Activated CD8-positive, alpha-beta memory T cell treated with anti-CD3 and anti-CD28 coated beads, Interleukin-2, amount 10 ng/mL, durations not matched to agents 7 days and 5 days (primary cell): ENCODE measurements at places on chromosomes 7 and 10.
A peak's percentile ranks its signal among the peaks of the same experiment; 100 is the strongest.

GRCh38 chr10:23453465-23453864, 14.6 kb downstream of the OTUD1 start:
- no peak for DNase-seq

DNA sequence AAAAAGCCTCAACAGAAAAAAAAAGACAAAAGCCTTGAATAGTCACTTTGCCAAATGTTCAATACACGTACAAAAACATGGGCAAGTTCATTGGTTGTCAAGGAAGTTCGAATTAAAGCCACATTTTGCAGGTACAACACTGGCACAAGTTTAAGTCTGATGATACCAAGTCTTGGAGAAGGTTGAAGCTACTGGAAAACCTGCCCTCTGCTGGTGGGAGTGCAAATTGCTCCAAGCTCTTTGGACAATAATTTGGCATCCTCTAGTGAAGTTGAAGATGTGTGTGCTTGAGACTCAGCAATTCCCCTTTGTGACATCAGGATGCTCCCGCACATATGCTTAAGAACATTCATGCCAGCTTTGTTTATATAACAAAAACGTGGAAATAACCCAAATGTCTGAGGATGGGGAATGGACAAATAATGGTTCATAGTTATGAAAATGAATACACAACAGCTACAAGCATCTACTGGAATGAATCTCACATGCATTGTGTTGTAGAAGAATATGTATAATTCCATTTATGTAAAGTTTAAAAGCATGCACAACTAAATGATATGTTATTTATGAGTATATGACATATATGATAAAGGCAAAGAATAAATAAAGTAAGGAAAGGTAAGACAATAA, 120.0 kb upstream of the PLPP4 start:
- DNase-seq = peak; percentile 65

GRCh38 chr10:71493741-71494140, 97.0 kb downstream of the CDH23 start:
- no peak for DNase-seq

DNA sequence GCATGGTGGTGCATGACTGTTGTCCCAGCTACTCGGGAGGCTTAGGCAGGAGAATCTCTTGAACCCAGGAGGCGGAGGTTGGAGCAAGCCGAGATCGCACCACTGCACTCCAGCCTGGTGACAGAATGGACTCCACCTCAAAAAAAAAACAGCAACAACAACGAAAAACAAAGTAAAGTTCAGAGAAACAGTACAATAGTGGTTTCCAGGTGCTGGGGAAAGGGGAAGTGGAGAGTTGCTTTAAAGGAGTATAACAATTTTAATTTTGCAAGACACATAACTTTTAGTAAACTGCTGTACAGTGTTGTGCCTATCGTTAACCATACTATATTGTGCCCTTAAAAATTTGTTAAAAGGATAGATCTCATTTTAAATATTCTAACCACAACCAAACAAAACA, 662.7 kb upstream of the POT1 start:
- no peak for DNase-seq

- no peak for DNase-seq
Observed at GRCh38 chr10:97713339-97713825, at the start of gene MARVELD1. Gene MARVELD1 (plus strand): TSS chr10:97713730. CDS start chr10:97713877, 147 bp downstream.

DNA sequence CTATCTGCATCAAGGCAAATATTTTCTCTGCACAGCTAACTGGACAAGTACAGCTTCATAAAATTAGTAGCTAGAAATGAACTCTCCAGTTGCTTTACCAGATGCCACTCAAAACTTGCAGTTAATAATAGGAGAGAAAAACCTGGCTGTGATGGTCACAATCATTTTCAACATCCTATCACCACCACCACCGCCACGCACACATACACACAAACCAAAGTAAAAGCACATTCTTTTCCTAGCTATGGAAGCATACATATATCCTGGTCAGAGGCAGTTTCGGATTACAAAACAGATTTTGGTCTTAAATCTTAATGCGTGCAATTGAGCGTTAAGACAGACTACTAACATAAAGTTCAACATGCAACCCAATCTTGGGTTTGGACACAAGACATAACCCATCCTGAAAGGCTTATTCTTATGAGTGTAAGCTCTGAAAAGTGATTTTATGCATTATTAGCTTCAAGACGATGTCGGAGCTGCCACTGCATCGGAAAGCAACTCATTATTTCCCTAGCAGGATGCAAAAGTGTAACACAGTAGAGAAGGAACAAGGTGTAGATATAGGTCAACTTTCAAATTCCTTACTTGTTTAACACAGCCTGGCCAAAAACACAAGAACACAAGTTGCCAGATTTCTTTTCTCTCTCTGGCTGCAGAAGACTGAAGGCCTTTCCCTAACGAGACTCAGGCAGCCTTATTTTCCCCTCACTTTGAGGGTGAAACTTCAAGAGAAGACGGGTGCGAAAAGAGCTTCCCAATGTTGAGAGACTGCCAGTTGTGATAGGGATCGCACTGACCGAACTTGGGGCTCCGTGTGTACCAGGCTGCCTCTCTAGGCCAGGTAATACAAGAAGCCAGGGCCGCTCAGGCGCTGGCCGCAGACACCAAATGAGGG, 1.2 kb downstream of the CACUL1 start:
- DNase-seq = no peak

- DNase-seq = no peak
Observed at GRCh38 chr10:114806562-114807391, 14.8 kb upstream of the FHIP2A start.

DNA sequence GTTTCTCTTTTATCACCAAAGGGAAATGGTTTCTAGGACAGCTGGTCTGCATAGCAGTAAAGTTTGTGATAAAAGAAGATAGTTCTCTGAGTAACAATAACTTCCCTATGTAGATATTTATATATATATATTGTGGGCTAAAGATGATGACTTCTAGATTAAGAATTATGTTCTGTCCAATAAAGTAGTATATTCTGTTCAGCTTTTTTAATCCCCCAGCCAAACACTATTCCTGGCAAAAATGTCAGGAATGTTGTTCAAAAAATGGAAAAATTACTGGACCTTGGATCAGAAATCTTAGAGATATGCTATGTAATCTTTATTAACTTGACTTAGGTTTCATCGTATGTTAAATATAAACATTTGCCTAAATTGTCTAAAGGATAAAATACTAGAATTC, 136.3 kb upstream of the GNAI1 start:
- DNase-seq = no peak

DNA sequence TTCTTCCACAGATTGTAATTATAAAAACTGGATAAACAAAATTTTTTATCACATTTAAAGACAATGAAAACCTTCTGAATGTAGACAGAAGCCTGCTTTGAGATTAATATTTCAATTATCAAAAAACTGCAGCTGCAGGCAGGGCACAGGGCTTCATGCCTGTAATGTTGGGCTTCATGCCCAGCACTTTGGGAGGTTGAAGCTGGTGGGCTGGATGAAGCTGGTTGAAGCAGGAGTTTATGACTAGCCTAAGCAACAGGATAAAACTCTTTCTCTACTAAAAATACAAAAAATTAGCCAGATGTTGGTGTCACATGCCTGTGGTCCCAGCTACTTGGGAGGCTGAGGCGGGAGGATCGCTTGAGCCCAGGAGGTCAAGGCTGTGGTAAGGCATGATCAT, 41.2 kb downstream of the PDZD8 start:
- DNase-seq = no peak

- DNase-seq = no peak
Observed at GRCh38 chr10:5442065-5442989, 30.0 kb downstream of the NET1 start.

DNA sequence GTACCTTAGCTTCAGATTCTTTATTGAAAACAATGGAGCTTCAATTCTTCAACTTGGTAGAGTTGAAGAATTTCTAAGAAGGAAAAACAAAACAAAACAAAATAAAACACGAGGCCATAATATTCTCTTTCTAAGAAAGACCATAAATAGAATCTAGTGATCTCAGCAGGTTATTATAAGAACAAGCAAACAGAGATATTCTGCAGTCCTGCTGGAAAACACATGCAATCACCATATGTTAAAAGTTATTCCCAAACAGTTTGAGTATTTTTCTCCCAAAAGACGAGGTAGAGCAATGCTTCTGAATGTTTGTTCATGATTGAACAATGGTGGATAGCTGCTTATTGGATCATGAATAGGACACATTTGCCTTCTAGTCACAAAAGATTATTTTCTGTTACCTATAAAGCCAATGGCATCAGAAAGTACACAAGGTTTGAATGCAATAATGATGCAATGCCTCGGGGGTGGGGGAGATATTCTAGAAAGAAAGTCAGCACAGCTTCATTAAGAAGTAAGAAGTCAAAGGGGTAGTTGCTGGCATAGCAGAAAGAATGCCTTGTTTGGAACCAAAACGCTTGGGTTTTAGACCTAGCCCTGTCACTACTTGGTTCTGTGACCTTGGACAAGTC, 59.3 kb downstream of the CREB3L2 start:
- DNase-seq = no peak
